ENCODE measurements at places on chromosomes 7 and 10. TPM values are rescaled to one million over a fixed set of nuclear protein-coding genes. Genes with fewer than 3 reads are reported as not detected.

The MNX1 gene
- 0.77 TPM for total RNA-seq

The PAX4 gene
- not detected for total RNA-seq

The CYP3A7 gene
- total RNA-seq = not detected

The EVX1 gene
- not detected for total RNA-seq

The ITGA8 gene
- total RNA-seq = 1.6 TPM

The NEUROG3 gene
- total RNA-seq = not detected

The LAMB1 gene
- total RNA-seq = 32.8 TPM

The TRIM50 gene
- total RNA-seq = not detected

The ACBD5 gene
- 27.0 TPM for total RNA-seq

The ITPRID1 gene
- total RNA-seq = not detected

The IKZF1 gene
- 0.67 TPM for total RNA-seq
